ENCODE measurements at places on chromosomes 4 and X.

DNA sequence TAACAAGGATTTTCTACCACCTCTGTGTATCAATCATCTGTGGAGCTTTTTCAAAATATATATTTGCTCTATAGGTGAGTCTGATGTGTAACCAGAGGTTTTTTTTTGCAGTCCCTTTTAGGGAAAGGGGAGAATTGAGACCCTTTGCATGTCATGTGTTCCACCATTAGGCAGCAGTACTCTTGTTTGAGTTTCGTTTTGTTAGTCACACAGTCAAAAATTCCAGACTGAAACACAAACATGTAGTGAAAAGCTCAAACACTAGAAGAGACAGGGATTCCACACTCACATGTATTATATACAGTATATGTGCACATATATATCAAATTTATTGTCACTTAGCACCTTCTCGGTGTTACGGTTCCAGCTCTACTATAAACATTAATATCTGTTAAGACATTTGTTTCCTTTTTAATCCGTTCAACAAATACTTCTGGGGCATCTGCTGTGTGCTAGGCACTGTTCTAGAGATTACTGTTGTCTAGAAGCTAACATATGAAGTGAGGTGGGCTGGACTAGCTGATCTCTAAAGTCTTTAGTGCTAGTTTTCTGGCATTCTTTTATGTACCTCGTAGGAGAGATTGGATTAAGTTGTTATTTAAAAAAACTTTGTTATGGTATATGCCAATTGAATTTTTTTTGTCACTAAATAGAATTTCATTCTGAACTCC is 5.5 kb downstream of the USP9X start:
- DNase-seq = no peak

DNA sequence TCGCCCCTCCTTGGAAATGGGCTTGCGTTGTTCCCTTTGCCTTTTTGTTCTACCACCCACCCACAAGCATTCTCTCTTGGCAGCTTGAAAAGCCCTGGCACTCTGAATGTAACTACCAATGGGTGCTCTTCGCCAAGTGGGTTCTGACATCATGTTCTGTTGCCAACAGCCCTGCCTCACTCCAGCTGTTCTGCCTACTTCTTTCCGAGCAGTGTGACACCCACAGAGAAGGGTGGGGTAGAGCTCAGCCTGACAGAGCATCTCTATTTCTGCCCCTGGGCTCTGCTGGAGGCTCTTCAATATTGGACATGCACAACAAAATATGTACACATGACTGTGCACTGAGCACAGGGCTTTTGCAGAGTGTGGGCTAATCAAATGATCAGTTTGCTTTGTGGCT is 15.6 kb upstream of the EXOSC9 start:
- DNase-seq = no peak

GRCh38 chr4:143355540-143356217 is 19.0 kb downstream of the GAB1 start:
- DNase-seq = no peak

DNA sequence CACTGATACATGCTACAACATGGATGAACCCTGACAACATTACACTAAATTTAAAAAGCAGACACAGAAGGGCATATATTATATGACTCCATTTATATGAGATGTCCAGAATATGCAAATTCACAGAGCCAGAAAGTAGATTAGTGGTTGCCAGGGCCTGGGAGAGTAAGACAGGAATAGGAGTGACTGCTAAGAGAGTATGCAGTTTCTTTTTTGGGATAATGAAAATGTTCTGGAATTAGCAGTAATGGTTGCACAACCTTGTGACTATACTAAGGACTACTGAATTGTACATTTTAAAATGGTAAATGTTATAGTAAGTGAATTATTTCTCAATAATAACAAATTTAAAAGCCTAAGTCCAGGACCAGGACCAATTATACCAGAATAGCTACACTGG is 29.5 kb upstream of the NUP54 start:
- DNase-seq = no peak

DNA sequence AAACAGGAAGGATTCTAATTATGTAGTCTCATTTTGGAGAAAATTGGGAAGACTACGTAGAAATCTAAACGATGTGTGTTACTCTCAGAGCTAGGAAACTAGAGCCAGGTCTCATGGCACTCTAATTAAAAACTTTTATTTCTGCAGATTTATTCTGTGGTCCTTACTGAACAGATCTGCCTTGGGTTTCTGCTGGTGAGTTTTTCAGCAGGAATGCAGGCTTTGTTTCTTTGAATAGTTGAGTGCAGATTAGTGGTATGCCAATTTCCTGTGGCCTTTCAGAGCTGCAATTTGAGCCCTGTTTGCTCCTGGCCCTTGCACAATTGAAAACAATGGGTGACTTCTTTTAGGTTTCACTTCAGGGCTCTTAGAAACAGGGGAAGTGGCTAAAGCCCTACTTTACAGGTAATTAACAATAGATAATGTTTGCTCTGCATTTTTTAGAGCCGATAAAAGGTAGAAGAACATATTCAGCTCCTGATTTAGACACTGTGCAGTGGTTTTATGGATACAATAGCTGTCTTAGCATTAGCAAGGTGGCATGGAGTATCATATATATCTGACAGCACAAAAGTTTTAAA is 21.8 kb downstream of the SPRY1 start:
- peak; percentile 64 for DNase-seq

GRCh38 chrX:9091258-9091657 is 57.3 kb upstream of the FAM9B start:
- no peak for DNase-seq

DNA sequence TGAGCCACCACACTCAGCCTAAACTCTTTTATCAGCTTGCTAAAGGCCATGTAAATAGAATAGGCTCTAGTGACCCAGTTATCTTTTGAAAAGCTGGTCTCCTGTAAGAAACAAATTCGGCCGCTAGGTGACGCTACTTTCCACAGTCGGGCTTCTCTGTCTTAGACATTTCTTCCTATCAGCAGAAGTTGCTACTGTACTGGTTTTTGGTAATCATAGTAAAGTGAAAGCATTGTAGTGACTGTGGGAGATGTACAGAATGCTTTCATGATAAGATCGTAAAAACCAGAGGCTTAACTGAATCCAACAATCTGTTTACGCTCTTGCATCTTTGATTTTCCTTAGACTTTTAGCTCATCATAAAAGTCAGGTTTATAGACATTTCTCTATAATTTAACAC is 82.6 kb downstream of the GK start:
- peak; percentile 23 for DNase-seq

GRCh38 chrX:17713288-17713687 is 24.0 kb upstream of the SCML1 start:
- DNase-seq = no peak

GRCh38 chr4:121156822-121157769 is 7.0 kb downstream of the TNIP3 start:
- peak; percentile 13 for DNase-seq

- no peak for DNase-seq
Measured at GRCh38 chrX:11172415-11172814, 61.3 kb downstream of the HCCS start.

DNA sequence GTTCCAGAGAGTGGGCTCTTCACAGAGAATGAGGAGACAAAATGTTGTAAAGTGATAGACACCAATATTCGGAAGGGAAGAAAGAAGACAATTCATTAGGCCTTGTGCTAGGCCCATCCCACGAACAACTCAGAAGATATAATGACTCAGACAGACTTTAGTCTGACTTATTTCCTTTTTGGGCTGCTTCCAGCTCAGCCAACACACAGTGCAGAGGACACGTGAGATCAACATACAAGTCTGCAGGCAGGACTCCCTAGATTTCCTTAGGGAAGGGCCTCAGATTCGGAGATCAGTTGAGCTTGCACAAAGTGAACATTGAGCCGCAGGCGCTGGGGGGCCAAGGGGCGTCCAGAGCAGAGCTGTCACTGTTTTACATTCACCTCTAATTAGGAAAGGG is 290.7 kb upstream of the TENM3 start:
- no peak for DNase-seq

GRCh38 chr4:10106421-10107039 is 10.1 kb downstream of the WDR1 start:
- DNase-seq = no peak

- no peak for DNase-seq
Measured at GRCh38 chr4:98539299-98539698, 119.1 kb downstream of the TSPAN5 start.

DNA sequence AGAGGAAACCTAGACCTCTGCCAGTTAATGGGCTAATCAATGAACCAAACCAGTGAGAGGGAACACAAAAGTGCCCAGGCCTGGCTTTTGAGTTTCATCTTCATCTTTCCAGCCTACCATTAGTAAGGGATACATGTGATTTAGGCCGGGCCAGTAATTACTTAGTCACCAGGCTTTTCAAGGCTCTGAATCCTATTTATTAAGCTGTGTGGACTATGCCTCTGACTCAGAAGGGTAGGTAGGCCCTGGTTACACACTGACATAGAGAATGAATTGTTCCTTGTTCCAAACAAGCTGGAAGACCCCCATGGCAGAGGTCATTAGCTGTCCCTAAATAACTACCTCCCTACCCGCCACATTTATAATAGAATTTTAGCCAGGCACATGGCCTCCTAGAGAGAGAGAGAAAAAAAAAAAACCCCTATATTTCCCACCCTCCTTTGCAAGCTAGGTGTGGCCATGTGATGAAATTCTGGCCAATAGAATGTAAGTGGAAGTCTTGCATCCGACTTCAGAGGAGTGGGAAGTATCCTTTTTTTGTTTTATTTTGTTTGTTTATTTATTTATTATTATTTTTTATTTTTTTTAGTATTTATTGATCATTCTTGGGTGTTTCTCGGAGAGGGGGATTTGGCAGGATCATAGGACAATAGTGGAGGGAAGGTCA is 112.3 kb upstream of the BCOR start:
- no peak for DNase-seq

GRCh38 chr4:23814996-23815660 is 74.7 kb downstream of the PPARGC1A start:
- DNase-seq = no peak

DNA sequence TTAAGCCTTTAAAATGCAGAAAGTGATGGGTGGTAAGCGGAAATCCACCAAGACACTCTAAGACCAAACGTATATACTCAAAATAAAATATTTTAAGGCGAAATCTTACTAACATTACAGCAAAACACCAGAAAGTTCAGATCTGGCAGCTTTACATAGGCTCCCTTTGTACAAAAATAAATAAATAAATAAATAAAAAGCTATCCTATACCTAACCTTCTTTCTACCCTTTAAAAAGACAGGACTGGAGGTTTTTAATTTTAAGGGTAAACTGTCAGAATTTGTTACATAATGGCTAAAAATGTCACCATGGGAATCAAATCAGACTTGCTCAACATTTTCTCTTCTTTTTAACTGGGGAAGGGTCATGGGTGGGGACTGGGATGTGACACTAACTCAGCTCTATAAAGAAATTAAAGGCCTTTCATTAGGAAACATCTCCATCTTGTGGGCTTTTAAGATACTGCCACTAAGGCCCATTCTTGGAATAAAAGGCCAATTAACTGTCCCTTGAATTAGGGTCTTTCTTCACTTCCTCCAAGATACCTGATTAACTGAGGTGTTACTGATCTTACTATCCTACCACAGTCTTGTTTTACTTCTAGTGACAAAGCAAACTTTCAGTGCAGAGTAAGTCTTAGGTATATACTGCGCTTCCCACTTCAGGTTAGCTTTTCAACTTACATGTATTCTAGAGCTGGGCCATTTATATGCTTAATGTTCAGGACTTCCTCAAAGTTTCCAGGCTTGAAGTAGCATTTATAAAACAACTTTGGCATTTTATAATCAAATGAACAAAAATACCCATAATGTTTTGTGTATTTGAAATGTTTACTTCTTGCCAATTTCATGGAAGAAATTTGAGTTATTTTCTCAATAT is 13.3 kb downstream of the HNRNPD start:
- DNase-seq = no peak

GRCh38 chr4:13765539-13765938 is 138.0 kb upstream of the BOD1L1 start:
- DNase-seq = no peak

GRCh38 chr4:141389649-141390048 is 169.0 kb downstream of the ZNF330 start:
- no peak for DNase-seq

GRCh38 chrX:106626789-106627188 is 15.0 kb downstream of the RADX start:
- no peak for DNase-seq

DNA sequence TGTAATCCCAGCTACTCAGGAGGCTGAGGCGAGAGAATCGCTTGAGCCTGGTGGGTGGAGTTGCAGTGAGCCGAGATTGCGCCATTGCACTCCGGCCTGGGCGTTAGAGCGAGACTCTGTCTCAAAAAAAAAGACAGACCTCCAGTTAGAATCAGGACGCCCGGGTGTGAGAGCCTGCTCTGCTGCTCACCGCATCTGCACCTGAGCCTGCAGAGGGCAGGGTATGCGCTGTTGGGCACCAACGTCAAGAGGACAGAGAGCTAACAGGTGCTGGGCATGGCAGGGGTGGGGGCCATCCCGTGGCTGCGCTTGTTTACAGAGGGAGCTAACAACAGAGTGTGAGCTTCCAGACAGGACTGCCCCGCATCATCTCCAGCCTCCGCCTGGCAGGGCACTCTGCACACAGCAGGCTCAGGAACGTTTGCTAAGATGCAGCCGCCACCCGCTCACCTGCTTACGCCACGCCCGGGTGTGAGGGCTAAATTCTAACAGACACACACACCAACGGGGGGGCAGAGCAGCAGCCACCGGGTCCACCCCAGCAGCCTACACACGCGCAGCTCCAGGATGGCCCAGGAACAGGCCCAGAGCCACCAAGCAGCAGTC is 50.0 kb upstream of the CPLX1 start:
- no peak for DNase-seq

GRCh38 chr4:77994194-77994721 is 62.9 kb upstream of the FRAS1 start:
- peak; percentile 74 for DNase-seq

DNA sequence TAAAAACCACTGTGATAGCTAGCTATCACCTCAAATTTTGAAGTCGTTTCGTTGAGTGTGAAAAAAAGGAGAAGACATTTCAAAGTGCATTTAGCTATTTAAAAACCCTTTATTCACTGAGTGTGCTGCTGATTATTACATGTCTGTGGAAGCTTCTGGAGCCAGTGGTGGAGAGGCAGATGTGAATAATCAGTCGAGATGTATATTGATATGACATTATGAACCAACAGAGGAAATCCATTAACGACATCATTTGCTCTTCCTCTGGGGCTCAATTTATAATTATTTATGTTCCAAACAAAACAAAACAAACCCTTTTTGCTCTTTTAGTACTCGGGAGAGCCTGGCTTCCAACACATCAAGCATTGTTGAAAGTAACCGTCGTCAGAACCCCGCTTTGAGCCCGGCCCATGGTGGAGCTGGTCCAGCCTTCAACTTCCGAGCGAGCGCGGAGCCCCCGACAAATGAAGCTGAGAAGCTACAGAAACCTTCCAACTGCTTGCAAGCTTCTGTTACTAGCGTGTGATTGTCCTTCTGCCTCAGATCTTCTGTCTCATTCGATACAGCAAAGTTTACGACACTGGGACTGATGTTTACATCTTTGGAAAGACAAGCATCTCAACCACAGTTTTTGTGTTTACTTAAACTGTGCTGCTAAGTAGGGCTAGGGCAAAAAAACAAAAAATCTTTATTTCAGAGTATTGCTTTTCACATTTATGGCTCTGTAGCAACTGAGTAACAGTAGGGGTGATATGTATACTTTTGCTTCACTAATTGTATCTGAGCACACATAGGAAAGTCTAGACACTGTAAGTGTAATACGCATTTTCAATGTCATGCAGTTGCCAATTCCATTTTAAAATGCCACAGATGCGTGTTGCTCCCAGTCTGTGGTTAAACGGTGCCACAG is 111.9 kb downstream of the STOX2 start:
- no peak for DNase-seq

- peak; percentile 73 for DNase-seq
Measured at GRCh38 chr4:56821381-56822243, at the start of gene SPINK2. TSS of gene SPINK2 (minus strand) at chr4:56821701. CDS start at chr4:56821662, 39 bp downstream.

Measured in HuH-7 (cell line).